Fibroblast of upper back skin (primary cell): ENCODE measurements at places on chromosomes 7 and 10.

- no peak for DNase-seq
Observed at GRCh38 chr7:143948733-143949132, 5.9 kb upstream of the OR2F1 start.

DNA sequence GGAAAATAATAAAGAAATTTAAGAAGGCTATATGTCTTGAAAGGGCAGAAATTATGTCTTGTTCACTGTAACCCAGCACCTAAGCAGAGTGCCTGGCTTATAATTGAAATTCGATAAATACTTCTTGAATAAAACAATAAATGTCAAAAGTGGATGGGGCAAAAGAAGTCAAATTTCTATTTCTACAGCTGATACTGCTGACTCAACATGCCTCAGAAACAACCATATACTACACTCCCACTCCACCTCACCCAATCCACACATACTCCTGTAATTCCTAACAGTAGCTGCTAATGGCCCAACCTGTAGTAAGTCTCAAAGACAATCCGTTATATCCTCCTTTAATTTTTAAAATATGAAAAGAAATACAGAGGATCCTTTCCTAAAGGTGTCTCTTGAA, 48.1 kb upstream of the LRRN3 start:
- no peak for DNase-seq

DNA sequence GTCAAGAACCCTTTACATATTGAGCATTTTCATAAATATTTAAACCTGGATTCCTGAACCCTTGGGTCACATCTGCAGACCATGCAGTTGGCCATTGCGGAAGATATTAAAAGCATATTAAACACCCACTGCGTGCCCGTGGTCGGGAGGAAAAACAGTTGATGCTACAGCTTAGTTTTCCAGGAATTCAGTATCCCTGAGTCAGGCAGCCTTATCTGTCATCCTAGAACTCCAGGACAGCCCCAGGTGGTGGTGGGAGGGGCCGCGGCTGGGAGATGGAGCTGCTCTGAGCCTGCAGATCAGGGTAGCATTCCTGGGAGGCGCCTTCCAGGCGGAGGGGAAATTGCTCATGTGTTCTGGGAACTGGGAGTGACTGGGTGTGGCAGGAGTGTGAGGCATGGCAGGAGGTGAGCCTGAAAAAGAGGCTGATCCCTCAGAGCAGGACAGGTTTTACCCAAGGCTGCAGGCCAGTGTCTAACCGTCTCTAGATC, 222.9 kb upstream of the SH2B2 start:
- DNase-seq, result peak; percentile 73

DNA sequence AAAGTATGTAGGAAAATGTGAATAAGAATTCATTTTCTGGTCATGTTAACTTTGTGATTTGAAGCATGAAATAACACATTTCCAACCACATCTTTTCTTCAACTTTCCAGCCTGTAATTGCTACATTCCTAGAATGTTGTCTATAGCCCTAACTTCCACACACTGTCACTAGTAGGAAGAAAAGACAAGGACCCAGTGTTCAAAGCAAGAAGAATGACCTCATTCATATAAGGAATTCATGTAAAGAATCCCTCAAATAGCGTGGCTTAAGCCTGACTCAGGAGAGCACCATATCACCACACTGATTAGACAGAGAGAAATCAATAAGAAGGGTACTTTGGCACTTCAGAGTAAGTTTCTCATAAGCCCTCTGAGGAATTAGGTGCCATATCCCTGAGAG, 318.7 kb upstream of the CHRM2 start:
- DNase-seq, result no peak
